ENCODE measurements at places on chromosomes 3 and 15. TPM values are rescaled to one million over a fixed set of nuclear protein-coding genes. Genes with fewer than 3 reads are reported as not detected.

The KBTBD8 gene
- 4.2 TPM for total RNA-seq

The PDCD10 gene
- total RNA-seq, result 210 TPM

The C3orf85 gene
- not detected for total RNA-seq

The ITPKA gene
- total RNA-seq, result 15.0 TPM

The SLC22A14 gene
- not detected for total RNA-seq

The HACD2 gene
- 48.7 TPM for total RNA-seq

The POPDC2 gene
- 0.39 TPM for total RNA-seq

The RSRC1 gene
- total RNA-seq, result 41.1 TPM

The OR5K2 gene
- not detected for total RNA-seq

The GPR62 gene
- 0.23 TPM for total RNA-seq

The AHSG gene
- total RNA-seq, result 0.32 TPM
